ENCODE measurements at places on chromosomes 3 and 15.

- no peak for DNase-seq
Observed at GRCh38 chr3:124860599-124860998, 26.6 kb downstream of the ITGB5 start.

GRCh38 chr15:52523192-52523591 lies 5.5 kb downstream of the MYO5A start:
- no peak for DNase-seq

DNA sequence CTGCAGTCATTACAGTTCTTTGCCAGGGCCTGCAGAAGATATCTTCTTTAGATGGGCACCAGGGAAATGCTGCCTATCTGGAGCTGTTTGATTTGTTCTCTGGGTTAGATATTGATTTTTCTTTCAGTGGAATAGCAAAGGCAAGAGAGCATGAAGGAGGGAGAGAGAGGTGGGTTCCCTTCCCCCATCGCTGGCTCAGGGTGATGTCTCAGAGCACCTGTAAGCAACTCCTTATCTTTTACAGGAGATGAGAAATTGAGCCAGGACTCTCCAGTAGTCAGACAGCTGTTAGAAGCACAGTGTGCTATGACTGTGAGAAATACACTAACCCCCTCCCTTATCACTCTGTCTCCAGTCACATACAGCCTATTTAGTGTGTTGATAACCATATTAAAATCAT lies 89.3 kb upstream of the SLC24A5 start:
- DNase-seq, result no peak

DNA sequence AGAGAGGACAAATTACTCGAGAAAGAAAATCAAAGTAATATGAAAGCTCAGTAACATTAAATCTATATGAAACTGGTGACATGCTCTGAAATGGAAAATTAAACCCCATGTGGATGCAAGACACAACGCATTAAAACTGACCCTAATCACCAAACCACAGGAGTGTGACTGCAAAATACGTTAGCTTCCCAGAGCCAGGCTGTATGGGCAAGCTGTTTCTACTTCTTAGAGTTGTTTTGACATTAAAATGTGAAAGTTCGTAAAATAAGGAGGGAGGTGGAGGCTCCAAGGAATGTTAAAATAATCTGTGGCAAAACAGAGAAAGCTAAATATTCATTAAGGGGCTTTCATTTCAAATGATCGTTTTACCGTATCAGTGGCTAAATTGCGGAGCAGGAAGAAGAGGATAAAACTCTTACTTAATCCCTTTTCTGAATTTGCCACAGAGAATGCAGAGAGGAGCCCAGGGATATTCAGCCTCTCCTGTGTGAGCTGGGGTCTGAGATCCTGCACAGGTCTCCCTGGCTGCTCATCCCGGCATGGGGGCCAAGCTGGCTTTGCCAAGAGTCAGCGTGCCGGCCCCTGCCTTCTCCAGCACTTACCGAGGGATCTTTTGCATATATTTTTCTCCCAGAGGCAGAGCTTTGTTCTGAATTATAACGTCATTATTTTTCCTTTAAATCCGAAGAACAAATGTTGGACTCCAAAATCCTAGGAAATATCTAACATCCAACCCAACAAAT lies 239.8 kb upstream of the THBS1 start:
- no peak for DNase-seq

- DNase-seq, result no peak
Observed at GRCh38 chr15:78626381-78626995, 5.7 kb upstream of the CHRNA3 start.

DNA sequence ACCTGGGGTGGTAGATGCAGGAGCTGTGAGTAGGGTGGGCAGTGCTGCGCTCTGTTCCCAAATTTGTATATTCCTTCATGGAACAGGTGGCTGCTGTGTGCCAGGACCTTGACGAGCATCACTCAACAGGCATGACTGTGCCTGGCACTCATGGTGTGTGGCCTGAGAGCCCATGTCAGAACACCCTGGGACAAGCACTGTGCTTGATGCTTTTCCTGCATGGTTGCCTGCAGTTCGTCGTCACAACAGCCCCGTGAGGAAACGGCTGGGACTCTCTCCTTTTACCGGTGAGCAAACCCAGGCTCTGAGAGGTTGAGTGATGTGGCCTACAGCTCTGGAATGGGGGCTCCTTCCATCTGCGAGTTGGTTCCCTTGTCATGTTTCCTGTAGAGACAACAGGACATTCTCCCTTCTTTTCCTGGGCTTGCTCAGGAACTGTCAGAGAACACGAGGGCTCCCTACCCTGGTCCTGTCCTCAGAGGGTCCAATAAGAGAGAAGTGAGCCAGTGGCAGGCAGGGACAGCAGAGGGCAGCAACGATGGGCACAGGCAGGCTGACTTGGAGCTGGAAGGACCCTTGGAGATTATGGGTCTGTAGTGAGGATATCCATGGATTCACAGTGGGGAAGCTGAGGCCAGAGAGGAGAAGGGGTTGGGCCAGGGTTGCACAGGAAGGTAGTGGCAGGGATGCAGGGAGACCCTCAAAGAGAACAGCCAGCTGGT lies 37.4 kb downstream of the PRKCD start:
- DNase-seq, result no peak

DNA sequence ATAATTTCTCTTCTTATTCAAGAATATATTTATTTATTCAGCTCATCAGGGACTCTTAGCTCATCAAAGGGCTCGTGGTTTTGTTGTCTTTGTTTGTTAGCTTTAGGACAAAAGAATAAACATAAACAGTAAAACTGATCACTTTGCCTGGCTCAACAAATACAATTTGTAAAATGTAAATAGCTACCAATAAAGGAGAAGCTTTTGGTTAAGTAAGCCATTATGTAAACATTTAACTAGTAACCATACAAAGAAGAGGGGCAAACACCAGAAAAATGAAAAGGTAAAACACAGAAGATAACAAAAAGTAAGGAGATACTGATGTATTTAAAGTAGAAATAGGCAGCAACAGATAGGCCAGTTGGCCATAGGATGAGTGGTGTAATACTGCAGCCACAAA lies 761.7 kb downstream of the ROBO1 start:
- no peak for DNase-seq

DNA sequence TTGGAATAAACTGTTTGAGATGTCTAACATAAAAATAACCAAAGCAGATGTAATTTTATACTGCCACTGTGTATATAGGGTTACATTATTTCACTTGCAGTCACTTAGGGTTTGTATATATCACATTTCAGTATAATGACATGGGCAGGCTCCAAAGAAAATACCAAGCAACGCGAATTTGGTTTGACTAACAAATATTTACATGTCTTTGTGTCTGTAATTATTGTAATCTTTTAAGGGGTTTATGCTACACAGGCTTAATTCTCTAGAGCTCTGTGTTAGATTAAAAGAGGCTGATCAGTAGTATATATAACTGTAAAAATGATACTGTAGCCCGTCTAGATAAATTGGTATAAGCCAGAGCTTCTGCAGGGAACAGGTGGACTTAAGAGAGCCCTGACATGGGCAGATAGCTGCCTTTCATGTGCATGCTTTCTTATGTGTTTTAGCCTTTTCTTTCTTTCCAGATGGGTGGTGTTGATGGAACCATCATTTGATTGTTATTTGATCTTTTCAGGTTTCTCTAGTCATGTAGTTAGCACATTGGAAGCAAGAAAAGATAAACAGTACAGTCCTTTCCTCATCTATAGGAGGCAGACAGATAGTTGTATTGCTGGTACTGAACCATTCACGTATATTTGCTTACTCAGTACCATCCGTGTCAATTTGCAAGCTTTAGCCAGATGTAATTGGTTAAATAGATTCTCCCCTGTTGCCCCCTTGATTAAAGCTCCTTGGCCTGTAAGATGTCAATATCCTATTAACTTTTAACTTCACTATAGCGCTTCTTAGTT lies 86.1 kb downstream of the GALK2 start:
- DNase-seq, result no peak

DNA sequence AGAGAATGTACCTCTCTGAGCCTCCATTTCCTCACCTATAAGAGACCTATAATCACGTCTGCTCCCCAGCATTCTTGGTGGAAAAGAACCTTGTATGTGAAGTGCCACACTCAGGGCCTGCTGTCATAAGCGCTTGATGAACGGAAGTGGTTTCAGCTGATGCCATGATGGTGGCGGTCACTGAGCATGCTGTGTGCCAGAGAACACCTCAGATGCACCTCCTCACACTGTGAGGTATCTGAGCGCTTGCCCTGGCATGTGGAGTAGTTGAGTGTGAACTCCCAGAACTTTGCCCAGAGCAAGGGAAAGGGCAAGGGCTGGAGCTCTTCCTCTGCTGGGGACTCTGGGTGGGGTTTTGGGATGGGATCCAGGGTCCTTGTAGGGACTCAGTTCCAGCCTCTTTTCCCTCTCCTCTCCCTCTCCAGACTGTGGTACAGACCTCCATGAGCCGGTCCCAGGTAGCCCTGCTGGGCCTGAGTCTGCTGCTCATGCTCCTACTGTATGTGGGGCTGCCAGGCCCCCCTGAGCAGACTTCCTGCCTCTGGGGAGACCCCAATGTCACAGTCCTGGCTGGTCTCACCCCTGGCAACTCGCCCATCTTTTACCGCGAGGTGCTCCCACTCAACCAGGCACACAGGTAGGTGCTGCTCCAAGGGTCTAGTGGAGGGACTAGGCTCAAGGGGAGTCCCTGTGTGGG lies 2.7 kb downstream of the ABHD14A start:
- no peak for DNase-seq

- DNase-seq, result no peak
Observed at GRCh38 chr3:4043867-4044575, 244.8 kb downstream of the LRRN1 start.

GRCh38 chr3:45218578-45219390 lies 7.3 kb downstream of the TMEM158 start:
- DNase-seq, result no peak

DNA sequence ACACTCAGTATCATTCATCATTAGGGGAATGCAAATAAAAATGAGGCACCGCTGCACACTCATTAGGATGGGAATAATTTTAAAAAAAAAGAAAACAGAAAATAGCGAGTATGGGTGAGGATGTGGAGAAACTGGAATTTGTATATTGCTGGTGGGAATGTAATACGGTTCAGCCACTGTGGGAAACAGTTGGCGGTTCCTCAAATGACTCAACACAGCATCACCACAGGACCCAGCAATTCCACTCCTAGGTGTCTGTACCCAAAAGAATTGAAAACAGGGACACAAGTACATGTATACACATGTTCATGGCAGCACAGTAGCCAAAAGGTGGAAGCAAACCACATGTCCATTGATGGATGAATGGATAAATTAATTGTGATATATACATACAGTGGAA lies 35.2 kb upstream of the RFTN1 start:
- no peak for DNase-seq

GRCh38 chr3:27354161-27354560 lies 15.0 kb downstream of the NEK10 start:
- DNase-seq, result no peak

- no peak for DNase-seq
Observed at GRCh38 chr3:65884071-65884470, 154.6 kb downstream of the MAGI1 start.

- no peak for DNase-seq
Observed at GRCh38 chr15:88504445-88504844, 36.9 kb downstream of the MRPS11 start.

DNA sequence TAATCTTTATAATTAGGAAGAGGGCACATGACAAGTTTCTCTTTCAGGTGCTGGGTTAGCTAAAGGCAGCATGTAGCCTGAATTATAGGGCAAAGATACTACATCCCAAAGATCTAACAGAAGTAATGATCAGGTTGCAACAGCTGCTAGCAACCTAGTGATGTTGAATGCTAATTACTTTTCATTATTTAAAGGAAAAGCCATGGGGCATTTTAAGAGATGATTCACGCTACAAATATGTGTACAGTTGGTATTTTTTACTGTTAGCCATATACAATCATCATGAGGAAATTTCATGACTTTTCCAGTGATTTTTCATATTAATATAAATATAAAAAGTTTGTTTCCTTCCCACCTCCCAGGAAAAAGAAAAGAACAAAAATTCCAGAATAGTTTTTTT lies 43.0 kb downstream of the NEK10 start:
- DNase-seq, result no peak

DNA sequence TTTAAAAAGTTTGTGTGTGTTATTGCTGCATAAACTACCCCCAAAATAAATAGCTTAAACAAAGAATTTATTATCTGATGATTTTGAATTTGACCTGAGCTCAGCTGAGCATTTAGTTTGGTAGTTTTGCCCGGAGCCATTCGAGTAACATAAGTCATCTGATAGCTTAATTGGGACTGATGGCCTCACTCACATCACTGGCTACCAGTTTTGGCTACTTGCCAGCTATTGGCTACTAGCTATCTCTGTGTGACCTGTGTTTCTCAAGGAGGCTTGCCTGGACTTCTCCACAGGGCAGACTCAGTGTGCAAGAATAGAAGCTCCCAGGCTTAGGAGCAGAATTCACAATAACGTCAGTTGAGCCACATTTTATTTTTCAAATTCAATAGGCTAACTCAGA lies 9.0 kb downstream of the CNTN3 start:
- DNase-seq, result no peak

- DNase-seq, result no peak
Observed at GRCh38 chr3:21914451-21914850, 163.4 kb upstream of the ZNF385D start.

DNA sequence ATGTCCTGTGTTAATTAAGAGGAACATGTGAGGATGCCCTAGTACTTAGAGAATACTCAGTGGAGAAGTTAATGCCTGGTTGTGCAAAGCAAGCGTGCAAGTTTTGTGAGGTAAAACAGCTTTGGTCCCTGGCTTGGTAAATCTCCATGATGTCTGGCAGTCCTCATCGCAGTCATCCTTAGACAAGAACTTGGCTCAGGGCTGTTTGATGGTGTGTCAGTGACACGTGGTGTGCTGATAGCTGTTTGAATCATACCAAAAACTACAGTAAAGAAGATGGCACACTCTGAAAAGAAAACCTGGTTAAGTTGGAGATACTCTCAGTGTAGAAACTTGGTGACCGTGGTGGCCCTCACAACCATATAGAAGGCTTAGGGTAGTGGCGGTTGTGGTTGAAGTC lies 361.7 kb downstream of the FEZF2 start:
- DNase-seq, result no peak

DNA sequence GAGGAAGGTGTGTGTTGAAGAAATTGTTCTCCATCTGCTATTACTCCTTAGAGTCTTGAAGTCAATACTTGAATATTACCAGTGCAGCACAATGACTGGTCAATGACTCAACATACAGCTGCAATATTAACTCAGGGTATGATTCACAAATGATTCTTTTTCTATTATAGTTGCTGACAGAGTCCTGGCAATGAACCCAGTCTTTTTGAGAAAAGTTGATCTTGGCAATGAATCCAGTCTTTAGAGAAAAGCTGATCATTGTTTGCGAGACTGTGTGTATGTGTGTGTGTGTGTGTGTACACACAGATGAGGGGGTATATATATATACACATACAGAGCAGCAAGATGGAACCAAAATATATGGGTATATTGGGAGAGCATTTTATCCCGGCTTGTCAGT lies 315.1 kb downstream of the ZNF385D start:
- DNase-seq, result no peak

GRCh38 chr15:27396521-27396920 lies 425.5 kb downstream of the GABRG3 start:
- no peak for DNase-seq

GRCh38 chr3:11384074-11384473 lies 111.9 kb downstream of the ATG7 start:
- no peak for DNase-seq

All from GM19239 (cell line).